NCI-H526 (cell line): ENCODE measurements at places on chromosomes 4 and X.

DNA sequence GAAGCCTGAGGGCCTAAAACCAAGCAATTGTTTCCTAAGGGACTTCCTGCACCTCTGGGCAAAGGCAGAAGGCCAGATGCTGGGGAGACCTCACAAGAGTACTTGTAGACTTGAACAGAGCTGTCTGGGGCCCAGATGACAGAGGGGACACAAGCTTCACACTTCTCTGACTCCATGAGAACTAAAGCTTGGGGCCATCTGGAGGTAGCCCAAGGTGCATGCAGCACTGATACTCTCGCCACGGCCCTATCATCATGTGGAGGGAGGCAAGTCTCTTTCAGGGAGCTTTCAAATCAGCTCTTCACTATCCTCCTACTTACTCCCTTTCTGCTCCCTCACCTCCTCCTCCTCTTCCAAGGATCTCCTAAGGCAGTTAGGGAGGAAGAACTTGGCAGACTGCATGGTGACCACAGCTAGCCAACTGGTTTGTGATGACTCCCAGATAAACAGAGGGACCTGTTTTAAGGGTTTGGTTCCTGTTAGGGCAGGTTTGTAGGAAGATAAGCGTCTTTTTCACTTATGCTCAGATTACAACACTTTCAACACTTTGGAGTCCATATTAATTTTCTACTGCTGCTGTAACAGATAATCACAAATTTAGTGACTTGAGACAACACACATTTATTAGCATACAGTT lies 23.8 kb downstream of the MSL3 start:
- no peak for DNase-seq

DNA sequence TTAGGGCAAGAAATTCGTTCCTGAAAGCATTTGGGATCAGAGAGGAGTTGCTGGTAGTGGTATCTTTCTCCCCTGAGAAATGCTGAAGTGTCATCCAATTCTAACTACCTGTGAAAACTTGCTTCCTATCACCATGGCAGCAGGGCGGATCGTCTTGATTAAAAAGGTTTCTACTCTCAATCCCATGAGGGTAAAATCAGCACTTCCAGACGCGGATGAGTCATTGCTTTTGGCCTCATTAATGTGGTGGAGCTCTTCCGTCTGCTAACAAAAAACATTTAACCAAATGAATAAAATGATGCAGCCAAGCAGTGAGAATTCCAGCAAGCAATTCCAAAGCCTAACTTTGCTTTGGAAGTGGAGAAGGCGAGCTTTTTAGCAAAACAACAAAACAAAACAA lies 325.6 kb downstream of the CAMK2D start:
- DNase-seq, result no peak

DNA sequence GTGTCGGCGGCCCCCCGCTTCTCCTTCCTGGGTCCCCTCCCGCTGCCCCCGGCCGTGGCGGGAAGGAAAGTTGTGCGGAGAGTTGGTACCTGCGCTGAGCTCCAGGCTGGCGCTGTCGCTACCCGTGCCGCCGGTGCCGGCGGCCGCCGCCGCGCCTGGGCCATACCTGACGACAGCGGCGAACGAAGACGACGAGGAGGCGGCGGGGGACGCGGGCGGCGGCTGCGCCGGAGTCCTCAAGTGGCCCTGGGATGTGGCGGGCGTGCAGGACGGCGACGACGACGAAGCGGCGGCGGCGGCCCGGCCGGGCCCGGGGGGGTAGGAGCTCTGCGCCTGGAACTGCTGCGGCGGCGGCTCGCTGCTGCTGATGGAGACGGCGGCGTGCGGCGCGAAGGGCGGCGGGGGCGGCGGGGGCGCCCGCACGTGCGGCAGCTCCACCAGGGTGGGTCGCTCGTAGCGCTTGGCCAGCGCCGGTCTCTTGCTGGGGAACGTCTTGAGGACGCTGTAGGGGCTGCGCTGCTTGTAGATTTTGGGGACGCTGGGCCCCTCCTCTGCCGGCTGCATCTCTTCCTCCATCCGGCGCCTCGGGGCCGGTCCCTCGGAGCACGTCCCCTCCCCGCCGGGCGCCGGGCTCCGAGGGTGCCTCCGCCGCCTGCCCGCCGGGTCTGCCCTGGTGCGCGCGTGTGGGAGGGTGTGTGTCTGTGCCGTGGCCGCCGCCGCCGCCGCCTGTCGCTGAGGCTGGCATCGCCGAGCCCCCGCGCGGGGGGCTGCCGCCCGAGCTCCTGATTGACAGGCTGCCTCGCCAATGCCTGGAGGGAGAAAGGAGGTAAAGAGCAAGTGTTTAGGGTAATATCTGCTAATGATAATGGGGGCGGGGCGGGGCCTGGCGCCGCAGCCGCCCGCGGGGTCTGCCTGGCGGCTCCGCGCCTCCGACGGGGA lies 618 bp downstream of the BEND4 start:
- no peak for DNase-seq

DNA sequence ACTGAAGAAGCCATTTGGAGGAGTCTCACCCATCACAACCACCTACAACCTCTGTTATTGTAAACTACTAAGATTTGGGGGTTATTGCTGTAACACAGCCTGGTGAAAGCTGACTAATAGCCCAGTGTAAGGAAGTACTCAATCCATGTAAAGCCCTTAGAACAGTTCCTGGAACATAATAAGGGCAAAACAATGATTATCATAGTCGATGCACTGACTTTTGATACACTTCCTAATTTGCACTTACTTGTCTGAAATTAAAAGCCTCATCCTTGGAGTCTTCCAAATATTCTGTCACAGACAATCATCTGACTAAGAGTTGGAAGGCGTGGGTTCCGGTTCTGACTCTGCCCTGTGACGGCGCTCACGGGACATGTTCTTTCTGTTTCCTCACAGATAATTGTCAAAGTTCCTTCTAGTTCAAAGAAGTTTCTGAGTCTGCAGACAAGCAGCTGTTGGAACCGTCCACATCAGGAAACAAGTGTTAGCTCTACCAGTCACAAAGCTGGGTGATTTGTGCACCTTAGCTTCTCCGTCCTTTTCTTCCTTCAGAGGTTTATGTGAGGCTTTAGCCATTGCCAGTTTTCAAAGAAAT lies 33.4 kb upstream of the RASGEF1B start:
- no peak for DNase-seq

GRCh38 chrX:39418254-39418704 lies 617.0 kb downstream of the MID1IP1 start:
- DNase-seq, result no peak
